Mesothelial cell of epicardium (in vitro differentiated cells): ENCODE measurements at places on chromosomes 4 and X.

- peaks cover 19% of the 10 kb centered on the region for H3K36me3 ChIP-seq
- no peaks in the 10 kb centered on the region for H3K27me3 ChIP-seq
- H3K4me3 ChIP-seq, result no peak overlapping the region
- H3K27ac ChIP-seq, result no peak overlapping the region
- DNase-seq, result no peak
- no peaks in the 10 kb centered on the region for H3K4me1 ChIP-seq
Observed at GRCh38 chr4:109548655-109549054, 11.4 kb upstream of the MCUB start.

DNA sequence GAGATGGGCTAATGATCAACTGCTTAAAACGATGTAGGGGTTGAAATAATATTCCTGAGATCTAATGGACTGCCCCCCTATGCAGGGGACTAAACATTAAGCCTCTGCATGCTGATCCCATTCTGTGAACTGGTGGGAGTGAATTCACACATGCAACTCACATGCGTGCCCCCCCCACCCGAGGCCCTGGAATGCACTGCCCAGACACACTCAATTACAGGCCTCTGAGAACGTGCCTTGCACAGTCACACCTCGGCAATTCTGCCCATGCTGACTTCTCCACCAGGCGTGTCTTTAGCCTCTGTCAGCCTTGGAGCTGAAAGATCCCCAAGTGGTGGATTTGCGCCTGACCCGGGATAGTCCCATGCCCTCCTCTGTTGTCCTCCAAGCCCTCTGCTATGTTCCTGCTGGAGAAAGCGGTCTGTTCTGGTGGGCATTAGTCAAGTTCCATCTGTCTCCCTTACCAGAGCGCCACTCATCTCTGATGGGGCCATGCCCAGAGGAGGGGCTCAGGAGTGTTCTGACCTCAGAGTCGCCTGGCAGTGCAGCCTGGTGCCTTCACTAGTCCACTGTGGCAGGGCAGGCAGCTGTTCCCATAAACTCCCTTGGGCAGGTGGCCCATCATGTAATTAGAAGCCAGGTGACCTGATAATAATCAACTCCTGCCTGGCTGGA lies 86.5 kb downstream of the DRD5 start:
- peaks cover 13% of the 10 kb centered on the region for H3K27me3 ChIP-seq
- H3K4me3 ChIP-seq, result no peak overlapping the region
- no peak overlapping the region for H3K27ac ChIP-seq
- no peaks in the 10 kb centered on the region for H3K36me3 ChIP-seq

DNA sequence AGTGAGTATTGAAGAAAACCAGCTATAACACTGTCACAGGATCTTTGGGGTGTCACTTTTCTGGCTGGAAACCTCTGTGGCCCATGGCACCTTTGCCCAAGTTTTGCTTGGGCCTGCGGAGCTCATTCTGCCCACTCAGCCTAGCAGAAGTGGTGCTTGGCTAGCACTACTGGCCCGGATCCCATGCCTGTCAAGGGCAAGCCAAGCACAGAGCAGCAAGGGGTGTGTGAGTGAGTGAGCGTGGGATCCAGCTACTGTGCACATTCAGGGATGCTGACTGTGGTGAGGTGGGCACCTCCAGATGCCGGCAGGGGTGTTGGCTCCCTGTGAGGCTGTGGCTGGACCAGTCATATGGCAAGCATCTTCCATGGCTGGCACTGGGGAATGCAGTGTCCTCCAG lies 55.4 kb upstream of the RASGEF1B start:
- no peak for DNase-seq
- H3K4me1 ChIP-seq, result peaks cover 2% of the 10 kb centered on the region
- H3K4me3 ChIP-seq, result no peak overlapping the region
- H3K36me3 ChIP-seq, result no peaks in the 10 kb centered on the region
- H3K27me3 ChIP-seq, result peaks cover 5% of the 10 kb centered on the region

DNA sequence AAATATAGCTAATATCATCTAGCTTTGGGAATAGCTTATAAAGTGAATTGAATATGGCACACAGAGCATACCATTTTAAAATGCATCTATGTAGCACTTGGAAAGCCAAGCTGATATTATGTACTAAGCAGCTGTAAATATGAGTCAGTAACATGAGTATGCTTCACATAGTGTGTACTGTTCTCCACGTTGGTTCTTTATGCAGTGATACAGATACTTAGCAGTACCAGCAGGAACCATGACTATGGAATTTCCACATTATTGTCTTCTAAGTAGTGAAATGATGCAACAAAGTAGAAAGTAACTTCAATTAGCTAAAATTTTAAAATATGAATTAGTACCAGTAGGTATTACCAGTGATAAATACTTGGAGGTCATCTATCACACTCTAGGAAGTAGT lies 320.1 kb downstream of the BMPR1B start:
- H3K27me3 ChIP-seq, result peaks cover 10% of the 10 kb centered on the region
- no peak for DNase-seq
- no peaks in the 10 kb centered on the region for H3K36me3 ChIP-seq
- peaks cover 8% of the 10 kb centered on the region for H3K4me1 ChIP-seq

GRCh38 chrX:119614776-119615175 lies 8.6 kb upstream of the NKRF start:
- no peak overlapping the region for H3K27ac ChIP-seq
- no peaks in the 10 kb centered on the region for H3K4me1 ChIP-seq
- no peak overlapping the region for H3K4me3 ChIP-seq
- no peaks in the 10 kb centered on the region for H3K36me3 ChIP-seq
- no peak for DNase-seq

DNA sequence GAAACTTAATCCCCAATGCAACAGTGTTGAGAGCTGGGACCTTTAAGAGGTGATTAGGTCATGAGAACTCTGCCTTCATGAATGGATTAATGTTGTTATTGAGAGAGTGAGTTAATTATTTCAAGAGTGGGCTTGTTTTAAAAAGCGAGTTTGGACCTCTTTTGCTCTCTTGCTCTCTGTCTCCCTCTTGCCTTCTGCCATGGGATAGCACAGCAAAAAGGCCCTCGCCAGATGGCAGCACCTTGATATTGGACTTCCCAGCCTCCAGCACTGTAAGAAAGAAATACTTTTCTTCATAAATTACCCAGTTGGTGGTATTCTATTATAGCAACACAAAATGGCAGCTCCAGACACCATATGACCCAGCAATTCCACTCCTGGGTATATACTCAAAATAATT lies 7.0 kb upstream of the ATP6AP2 start:
- H3K4me1 ChIP-seq, result peaks cover 6% of the 10 kb centered on the region
- no peak for DNase-seq
- H3K27me3 ChIP-seq, result no peaks in the 10 kb centered on the region
- no peaks in the 10 kb centered on the region for H3K36me3 ChIP-seq
- no peak overlapping the region for H3K4me3 ChIP-seq

DNA sequence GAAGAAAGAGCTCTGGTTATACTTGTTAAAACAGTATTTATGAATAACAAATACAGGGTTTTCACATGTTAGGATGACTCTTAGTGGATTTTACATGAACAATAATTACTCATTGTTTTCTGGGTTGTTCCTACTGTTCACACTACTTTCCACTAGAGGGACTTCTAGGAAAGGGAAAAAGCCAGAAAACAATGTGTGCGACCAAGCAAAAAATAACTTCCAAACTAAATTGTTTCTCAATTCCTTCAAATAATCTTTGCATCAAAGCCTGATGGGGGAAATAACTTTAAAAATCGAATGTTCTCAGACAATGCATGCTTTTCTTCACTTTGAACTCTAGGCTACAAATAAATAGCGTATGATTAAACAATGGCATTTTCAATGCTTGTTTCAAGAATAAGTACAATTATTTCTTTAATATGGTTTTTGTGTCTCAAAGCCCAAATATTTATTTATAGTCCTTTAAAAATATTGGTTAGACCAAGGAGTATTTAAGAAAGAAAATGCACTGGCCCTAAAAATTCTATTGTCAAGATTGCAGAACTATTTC lies 72.1 kb upstream of the ETNPPL start:
- no peak overlapping the region for H3K4me3 ChIP-seq
- no peak overlapping the region for H3K27ac ChIP-seq
- H3K36me3 ChIP-seq, result no peaks in the 10 kb centered on the region
